Retina (tissue), 1 donor: ENCODE measurements at places on chromosomes 2 and 18.
A peak's percentile ranks its signal among the peaks of the same experiment; 100 is the strongest.

- DNase-seq = no peak
Observed at GRCh38 chr2:160169471-160169870, 30.6 kb downstream of the ITGB6 start.

DNA sequence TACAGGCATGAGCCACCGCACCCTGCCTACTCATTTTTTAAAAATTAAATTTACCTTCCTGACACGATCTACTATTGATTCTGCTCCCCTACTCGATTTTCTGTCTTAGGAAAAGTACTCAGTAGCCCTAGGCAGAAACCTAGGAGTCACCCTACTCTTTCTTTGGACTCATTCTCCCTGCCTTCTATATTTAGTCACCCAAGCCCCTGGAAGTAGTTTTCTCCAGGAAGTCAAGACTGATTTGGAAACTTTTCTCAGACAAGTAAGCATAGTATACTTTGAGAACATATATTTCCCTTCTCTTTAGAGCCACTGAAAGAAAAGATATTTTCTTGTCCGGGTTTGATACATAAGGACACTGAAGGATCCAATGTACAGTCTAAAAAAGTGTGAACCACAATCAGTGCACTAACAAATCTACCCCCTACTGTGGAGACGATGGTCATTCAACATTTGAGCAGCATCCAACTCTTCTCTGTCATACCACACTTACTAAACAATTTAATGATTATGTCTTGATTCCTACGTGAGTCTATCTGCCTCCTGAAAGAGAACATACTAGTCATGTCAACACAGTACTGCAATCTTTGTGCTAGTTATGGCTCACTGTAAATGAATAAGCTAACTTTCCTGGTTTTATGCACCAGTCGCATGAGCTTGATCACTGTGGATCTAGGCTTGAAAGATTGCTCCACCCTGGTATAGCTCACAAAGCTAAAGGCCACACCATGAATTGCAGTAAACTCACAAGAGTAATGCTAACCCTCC, 19.8 kb downstream of the YWHAQ start:
- DNase-seq = no peak

DNA sequence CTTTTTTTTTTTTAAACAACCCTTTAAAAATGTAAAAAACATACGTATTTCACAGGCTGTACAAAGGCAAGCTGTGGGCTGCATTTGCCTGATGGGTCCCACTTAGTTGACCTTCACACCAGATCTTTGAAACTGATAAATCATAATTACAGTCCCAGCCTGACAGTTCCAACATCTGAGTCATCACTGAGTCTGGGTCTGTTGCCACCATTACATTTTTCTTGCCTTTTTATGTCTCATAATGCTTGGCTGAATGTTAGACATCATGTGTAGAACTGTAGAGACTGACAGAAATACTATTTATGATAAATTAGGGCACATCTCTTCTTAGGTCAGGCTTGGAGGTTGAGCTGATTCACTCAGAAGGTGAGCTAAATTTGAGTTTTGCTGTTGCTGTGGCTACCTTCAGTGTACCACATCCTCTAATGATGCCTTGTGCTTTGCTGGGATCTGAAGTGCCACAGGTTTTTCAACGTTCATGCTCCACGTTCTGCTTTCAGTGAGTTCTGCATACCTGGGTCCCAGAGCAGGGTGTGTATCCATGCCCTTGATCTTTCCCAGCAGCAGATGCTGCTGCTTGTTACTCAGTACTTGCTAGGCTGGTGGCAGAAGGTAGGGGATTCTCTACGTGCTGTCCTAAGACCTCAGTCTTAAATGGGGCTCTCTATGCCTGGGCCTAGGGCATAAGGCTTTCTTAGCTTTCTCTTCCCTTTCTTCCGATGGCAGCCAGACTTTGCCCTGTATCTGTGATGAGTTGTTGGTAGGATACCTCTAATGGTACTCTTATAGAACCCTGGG, 160.6 kb upstream of the SMAD7 start:
- DNase-seq = no peak

GRCh38 chr2:43486603-43487002, 109.2 kb downstream of the THADA start:
- no peak for DNase-seq

DNA sequence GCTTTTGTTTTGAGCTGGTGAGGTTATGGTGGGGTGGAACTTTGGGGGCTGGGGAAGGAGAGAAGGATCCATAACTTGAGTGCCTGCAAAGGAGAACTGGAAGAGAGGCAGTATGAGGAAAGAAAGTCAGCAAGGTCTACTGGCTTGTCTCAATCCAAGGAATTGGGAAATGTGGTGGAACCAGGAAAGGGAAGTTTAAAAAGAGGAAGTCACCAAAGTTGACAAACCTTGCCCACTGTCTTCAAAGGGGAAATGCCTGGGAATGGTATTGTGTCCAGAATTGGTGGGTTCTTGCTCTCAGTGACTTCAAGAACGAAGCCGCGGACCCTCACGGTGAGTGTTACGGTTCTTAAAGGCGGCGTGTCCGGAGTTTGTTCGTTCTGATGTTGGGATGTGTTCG, 304.1 kb upstream of the FAM98A start:
- DNase-seq = no peak

- peak; percentile 38 for DNase-seq
Observed at GRCh38 chr2:103788389-103788788, 1026.6 kb downstream of the TMEM182 start.

- DNase-seq = no peak
Observed at GRCh38 chr2:176291335-176291734, 22.1 kb downstream of the MTX2 start.

DNA sequence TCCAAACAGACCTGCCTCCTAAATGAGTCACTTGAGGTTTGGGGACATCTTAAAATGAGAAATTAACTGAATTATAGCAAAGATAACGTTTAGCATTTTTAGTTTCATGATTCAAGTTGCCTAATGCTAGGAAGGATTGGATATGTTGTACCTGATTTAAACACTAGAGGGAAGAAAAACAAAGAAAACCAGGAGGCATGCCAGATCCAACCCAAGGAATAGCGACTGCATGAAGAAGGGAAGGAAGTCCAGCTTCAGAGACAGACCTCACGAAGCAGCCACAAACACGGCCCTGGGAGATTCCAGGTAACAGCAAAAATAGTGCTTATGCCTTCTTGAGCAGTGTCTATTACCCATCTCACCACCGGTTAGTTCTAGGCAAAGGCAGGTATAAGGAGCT, 499.9 kb upstream of the SPHKAP start:
- no peak for DNase-seq

DNA sequence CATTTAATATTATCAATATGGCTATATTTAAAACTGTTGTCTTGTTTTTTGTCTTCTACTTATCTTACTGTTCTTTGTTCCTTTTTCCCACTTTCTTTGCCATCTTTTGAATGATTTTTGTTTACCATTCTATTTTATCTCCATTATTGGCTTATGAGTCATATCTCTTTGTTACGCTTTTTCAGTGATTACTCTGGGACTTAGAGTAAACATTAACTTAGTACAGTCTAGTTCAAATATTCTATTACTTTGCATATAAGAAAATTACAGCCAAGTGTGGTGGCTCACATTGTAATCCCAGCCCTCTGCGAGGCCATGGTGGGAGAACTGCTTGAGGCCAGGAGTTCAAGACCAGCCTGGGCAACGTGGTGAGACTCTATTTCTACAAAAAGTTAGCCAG, 26.1 kb downstream of the ADCY3 start:
- DNase-seq = no peak

DNA sequence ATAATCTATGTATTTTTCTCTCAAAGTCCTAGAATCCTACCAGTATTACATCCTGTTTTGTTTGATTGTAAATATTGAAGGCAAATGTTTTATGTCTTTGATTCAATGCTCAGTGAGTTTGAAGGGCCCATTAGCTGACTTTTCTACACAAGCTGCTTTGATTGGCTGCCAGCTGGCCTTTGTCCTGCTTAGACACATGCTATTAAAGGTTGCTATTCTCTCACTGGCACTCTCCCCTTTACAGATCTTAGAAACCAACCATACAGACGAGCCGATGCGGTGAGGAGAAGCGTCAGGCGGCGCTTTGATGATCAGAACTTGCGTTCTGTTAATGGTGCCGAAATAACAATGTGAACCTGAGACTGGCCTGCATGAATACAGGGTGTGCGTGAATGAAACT, 69.7 kb downstream of the PRPF40A start:
- peak; percentile 43 for DNase-seq

DNA sequence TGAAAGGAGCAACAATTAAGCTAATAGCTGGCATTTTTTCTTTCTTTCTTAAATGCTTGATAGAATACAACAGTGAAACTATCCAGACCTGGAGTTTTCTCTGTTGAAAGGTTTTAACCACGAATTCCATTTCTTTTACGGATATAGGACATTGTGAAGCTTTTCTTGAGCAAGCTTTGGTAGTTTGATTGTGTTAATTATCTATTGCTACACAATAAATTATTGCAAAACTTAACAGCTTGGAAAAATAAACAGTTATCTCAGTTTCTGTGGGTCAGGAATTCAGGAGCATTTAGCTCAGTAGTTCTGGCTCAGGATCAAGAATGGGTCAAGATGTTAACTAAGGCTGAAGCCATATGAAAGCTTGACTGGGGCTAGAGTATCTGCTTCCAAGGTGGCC, 11.7 kb downstream of the PHOSPHO2 start:
- no peak for DNase-seq

GRCh38 chr2:44715671-44716081, 225.8 kb upstream of the SIX3 start:
- DNase-seq = peak; percentile 49

DNA sequence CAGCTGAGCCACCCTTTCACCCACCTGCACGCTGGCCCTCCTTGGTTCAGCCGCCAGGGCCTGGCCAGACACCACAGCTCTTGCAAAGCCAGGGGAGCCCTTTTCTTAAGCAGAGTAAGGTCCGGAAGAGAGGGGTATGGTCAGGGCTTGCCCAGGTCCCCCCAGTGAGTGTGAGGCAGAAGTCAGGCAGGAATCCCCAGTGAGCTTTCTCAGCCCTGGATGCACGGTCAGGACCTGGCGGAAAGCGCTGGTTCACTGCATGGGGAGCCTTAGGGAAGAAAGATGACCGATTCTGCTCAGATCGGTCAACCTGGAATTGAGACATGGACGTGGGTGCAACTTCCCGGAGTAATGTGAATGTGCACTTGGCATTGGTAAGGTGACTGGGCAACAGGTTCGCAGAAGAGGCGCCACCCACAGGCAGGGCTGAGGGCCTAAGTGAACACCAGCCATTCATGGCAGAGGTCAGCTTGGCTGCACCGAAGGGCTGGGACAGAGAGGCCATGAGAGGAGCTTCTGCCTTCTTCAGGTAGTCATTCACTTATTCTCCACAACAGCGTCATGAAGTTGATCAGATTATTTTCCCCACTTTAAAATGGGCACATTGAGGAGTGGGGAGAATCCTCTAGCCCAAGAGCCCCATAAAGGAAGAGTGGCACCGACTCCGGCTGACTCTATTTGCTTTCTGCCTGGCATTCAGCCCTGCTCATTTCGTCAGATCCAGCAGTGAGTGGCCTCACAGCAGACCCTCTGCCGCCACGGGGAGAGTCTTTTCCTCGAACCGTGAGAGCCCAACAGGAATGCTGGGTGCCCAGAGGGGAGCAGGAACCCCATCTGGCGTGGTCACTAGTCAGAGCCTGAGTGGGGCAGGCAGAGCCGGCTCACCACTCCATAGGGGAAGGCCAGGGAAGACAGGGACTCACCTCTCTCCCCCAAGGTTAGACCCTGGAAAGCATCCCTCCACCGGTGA, 35.8 kb downstream of the SCTR start:
- DNase-seq = no peak

DNA sequence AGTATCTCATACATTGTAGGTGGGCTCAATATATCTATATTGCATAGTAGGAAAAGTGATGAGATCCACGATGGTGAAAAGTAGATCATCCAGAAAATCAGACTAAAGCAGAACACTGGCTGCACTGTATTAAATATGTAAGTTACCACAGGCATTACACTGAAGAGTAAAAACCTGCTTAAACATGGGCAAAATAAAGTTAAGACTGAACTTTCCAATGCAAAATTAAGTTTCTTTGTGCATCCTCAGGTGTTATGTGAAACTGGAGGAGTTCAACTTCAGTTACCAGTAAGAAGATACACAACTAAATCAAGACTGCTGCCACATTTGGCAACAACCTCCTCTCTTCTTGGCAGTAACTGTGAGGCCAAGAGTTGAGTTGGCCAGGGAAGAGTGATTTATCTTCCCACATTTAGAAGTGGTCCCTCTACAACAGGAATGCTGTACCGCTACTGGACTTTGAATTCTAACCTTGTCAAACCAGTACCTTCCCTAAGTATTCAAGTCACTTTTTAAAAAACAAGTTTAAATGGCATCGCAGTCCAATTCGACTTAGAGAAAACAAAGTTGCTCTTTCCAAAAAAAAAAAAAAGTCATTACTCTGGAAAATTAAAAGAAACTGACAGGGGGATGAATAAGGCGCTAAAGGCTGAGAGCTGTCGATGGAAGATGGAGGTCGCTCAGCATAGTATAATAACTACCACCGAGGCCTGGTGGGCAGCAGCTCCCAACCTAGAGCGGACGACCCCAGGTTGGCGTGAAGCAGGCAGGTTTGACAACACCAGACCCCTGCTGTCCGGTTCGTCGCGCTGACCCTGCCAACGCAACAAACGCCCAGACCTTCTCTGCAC, 1.1 kb downstream of the MAP4K3 start:
- DNase-seq = no peak

- DNase-seq = no peak
Observed at GRCh38 chr2:23564615-23564960, 179.6 kb downstream of the KLHL29 start.

DNA sequence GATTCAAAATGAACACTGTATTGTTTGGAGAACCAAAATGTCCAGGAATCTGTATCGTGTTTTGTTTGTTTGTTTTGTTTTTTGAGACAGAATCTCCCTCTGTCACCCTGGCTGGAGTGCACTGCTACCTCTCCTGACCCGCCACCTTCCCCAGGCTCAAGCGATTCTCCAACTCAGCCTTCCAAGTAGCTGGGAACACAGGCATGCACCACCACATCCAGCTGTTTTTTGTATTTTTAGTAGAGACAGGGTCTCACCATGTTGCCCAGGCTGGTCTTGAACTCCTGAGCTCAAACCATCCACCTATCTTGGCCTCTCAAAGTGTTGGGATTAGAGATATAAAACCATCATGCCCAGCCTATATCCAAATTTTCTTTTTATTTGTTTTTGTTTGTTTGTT, 74.6 kb downstream of the KYNU start:
- no peak for DNase-seq

- no peak for DNase-seq
Observed at GRCh38 chr18:34458410-34458977, 233.8 kb upstream of the NOL4 start.

GRCh38 chr18:3914109-3914508, 464.1 kb downstream of the TGIF1 start:
- no peak for DNase-seq
